Amygdala (tissue), 56 donors: ENCODE measurements at places on chromosomes 4 and X.

DNA sequence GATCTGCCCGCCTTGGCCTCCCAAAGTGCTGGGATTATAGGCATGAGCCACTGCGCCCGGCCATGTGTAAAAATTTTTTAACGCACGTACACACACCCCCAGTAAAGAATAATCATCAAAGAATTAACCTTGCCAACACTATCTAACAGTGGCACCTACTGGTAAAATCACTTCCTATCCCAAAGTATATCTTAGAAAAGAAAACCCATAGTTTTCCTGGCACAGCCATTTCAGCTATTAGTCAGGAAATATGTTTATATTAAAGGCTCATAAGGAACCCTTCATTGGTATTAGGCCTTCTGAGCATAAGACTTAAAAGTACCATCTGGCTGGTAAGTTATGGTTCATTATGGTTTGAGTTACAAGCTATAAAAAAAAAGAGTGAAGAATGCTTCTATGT, 14.1 kb downstream of the S100G start:
- DNase-seq = no peak

DNA sequence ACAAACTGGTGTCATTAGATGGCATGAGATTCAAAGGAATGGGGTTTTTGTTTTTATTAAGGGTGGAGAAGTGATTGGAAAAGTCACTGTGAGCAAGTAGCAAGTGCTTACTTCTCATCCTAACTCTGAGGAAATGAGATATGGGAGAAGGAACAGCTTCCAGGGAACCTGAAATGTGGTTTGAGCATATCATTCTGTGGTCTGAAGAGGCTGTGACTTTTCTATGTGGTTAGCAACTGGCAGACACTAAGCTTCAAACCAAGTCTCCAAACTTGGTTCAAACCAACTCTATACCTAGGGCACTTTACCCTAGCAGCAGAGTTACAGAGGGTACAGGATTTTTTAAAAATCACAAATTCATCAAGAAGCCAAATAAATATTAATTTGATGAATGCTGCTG, 58.2 kb downstream of the DCLK2 start:
- no peak for DNase-seq

DNA sequence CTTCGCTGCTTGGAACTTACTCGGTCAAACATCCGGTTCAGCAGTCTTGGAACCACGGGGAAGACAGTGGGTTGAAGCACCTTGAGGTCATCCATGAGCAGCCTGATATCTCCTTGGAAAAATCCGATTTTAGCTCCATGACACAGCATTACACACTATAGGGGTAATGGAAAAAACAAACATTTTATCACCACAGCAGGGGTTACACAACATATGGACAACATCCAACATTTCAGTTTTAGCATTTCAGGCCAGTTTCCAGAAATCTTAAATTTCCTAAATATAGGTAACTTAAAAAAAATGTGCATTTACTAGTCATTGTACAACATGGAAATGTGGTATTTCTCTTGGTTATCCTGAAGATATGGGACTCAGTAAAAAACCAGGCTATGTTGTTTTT, 34.4 kb upstream of the CENPU start:
- DNase-seq = no peak

- DNase-seq = no peak
Observed at GRCh38 chr4:169900241-169900845, 125.9 kb downstream of the MFAP3L start.

DNA sequence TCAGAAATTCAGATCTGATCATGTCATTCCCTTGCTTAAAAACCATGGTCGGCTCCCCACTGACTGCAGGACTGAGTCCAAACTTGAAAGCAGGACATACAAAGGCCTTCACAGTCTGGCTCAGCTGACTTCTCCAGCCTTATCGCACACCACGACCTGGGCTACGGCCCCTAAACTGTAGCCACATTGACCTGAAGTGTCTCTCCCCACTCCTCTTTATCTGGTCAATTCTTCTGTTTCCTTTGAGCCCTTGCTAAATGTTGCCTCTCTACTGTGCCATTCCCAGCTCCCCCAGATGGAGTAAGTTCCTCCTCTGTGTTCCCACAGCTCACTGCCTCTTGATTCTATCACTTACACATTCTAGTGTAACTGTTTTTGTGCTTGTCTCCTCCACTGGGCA, 60.5 kb upstream of the CITED1 start:
- DNase-seq = no peak

GRCh38 chr4:185991770-185992169, 77.2 kb upstream of the TLR3 start:
- DNase-seq = no peak

GRCh38 chr4:37446016-37446415, 201.5 kb downstream of the NWD2 start:
- DNase-seq = no peak

GRCh38 chrX:44871931-44872820, 812 bp upstream of the KDM6A start:
- peak; percentile 47 for DNase-seq

GRCh38 chrX:42691196-42691595, 86.8 kb downstream of the PPP1R2C start:
- no peak for DNase-seq

DNA sequence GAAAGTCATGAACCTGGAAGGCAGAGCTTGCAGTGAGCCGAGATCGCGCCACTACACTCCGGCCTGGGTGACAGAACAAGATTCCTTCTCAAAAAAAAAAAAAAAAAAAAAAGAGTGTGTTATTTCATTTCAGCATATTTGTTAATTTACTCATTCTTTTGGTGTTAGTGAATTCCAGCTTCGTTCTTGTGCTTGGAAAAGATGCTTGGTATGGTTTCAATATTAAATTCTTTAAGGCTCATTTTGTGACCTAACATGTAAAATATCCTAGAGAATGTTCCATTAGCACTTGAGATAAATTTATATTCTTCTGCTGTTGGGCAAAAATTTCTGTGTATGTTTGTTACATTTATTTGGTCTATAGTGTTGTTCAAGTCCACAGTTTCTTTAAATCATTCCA, 66.8 kb downstream of the SPIN3 start:
- no peak for DNase-seq

GRCh38 chr4:7854697-7855370, 84.8 kb downstream of the AFAP1 start:
- no peak for DNase-seq

- DNase-seq = no peak
Observed at GRCh38 chr4:103050736-103051436, 25.7 kb downstream of the SLC9B2 start.

- DNase-seq = no peak
Observed at GRCh38 chrX:71227370-71228062, 4.5 kb downstream of the GJB1 start.

DNA sequence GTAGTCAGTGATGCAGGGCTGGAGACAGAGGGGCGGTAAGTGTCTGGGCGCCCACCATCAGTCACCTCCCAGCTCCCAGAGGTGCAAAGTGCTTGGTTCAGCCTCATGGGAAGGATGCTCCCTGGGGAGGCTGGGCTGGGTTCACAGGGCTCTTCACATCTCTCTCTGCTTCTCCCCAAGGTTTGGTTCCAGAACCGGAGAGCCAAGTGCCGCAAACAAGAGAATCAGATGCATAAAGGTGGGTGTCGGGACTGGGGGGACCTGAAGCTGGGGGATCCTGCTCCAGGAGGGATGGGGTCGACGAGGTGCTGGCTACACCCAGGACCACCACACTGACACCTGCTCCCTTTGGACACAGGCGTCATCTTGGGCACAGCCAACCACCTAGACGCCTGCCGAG, 10.1 kb downstream of the SHOX start:
- DNase-seq = no peak

GRCh38 chr4:23819041-23819511, 70.8 kb downstream of the PPARGC1A start:
- DNase-seq = no peak

DNA sequence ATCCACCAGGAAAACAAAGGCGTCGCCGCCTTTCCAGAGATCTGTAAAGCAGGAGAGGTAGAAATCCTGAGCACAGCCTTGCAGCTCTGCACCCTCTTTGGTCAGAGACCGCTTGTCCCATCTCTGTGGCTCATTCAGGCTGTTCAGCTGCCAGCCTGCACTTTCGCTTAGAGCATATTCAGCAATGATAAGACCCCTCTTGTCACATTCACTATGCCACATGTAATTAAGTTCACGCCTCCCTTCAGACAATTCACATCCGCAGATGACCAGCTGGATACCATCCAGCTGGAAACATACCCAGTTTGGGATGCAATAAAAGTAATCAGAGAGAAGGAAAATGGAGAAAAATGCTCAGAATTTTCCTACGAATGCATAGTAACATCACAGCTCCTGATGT, 335.4 kb downstream of the UNC5C start:
- no peak for DNase-seq

GRCh38 chr4:76712564-76712963, 185.4 kb downstream of the SOWAHB start:
- DNase-seq = no peak

DNA sequence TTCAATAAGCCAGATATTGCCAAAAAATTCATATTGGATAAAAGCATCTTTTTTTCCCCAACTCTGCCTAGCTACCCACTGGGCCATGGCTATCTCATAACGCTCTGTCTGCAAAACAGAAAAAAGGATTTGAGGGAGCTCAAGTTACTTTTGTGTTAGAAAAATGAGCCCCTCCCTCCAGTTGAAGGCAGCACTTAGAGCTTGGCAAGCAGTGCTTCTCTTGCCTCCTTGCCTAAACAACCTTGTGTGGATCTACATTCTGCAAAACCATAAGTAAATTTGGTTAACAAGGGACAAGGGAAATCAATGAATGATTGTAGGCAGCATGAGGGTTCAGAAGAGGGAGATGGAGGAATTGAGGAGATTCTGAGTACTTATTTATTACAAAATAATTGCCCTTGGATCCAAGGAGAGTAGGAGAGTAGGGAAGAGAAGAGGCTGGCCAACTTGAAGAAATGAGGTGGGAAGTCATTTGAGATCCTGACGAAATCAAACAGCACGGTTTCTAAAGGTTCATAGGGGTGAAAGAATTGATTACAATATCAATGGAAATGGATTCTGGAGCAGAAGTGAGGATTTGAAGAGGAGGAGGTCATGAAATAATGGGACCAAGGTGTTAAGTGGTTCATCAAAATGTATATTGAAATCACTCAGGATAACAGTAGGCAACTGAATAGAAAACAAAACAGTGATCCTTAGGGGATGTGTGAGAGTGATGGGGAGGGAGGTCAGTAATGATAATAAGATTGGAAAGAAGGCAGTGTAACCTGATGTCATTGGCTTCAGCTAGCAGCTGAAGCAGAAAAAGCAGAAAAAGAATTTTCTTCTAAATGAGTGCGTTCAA, 434.8 kb upstream of the IGFBP7 start:
- DNase-seq = no peak

GRCh38 chr4:129515356-129515755, 419.4 kb downstream of the C4orf33 start:
- DNase-seq = no peak

DNA sequence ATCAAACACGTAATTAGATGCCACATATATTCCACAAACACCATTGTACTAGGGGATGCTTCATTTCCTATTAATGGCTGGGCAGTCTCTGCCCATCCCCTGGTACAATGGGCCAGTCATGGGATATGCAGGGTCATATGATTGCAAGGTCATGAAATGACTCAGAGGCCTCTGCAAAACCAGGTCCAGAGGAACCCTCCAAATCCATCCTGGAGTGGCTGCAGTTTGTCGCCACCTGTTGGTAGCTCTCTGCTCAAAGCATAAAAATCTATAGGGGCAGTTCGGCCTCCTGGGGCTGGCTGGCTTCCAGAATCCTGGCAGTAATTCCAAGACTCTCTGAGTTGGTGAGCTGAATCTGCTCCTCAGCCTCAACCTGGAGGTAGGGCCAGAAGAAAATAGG, 22.9 kb upstream of the PUDP start:
- no peak for DNase-seq

DNA sequence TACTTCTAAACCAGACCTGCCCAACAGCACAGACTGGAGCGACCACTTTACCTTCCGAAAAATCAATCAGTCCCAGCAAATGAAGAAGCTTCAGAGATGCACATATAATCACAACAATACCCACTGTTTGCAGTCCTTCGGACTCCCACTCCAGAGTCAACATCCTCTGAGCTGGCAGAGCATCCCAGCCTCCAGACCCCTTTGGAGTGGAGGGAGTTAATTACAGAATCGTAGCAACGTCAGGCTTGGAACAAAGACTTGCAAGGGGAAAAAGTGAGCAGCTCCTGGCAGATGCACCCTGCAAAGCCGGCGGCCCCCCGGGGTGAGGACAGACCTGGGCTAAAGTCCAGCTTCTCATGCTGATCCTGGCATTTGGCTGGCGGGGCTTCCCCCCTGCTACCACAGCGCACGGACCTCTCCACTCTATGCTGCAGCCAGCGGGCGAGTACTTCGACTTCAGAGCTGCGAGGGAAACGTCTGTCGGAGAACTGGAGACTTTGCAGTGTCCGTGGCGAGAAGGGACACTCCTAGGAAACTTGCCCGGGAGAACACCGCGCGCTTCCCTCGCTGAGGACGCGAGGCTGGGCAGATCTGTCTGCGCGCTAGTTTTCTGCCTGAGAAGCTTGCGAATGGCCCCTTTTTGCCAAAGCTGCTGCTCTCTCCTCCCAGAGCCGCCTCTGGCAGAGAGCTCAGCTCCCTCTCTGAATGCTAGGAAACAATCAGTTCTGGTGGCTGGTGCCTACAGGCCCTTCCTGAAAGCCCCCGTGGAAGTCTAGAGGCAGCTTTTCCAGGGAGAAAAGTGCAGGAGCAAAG, 283.7 kb downstream of the PACRGL start:
- no peak for DNase-seq

DNA sequence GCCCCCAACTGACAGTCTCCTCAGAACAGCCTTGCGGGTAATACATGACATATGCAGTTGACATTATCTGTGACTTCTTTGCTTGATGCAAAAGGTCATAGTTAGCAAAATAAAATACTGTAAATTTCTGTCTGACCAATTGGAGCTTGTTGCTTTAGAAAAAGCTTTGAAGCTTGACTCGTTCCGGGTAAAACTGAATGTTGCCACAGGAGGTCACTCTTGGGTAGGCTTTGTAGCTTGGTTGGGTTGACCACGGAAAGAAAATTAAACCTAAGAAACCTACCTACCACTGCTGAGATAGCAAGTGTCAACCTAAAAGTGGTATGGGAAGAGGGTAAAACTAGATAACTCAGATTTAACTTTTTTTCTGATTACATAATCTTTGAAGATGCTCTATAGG, 23.2 kb downstream of the PRPS2 start:
- no peak for DNase-seq

DNA sequence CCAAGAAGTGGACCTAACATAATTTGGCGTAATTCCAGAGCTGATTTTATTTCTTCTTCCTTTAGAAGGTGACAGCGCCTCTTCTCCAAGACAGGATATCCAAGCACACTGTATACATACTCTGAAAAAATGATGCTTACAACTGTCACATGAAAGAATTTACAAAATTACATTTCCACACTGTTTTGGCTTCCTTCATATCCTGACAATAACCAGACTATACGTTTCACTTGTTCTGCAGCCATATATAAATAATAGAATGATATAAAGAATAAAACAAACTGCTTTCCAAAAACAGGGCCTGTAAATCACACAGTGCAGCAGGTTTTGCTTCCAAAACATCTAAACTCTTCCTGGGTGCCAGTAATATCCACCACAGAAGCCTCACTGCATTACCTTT, 141.6 kb downstream of the FBXO8 start:
- no peak for DNase-seq
